Fibroblast of skin of back (primary cell): ENCODE measurements at places on chromosomes 16 and 17.
A peak's percentile ranks its signal among the peaks of the same experiment; 100 is the strongest.

- DNase-seq, result no peak
These were observed 156.4 kb upstream of the ANKFN1 start for GRCh38 chr17:55996826-55997225.

DNA sequence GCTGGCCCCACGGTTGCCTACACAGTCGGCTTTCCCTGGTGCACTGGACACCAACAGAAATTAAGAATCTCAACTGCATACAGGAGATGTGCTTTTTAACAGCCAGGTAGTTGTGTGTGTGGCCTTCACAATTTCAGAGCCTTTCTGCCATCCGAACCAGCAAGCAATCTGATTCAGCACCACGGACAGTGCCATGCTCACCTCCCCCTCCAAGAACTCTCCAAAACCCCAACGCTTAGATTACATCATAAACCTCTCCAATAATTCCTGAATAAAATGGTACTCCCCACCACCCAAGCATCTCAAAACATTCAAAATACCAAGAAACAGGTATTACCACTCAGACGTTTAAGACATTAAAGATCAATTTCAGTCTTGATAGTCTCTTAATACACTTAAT, 31.8 kb downstream of the USP7 start:
- peak; percentile 50 for DNase-seq

GRCh38 chr17:19986941-19987861, 9.6 kb upstream of the AKAP10 start:
- no peak for DNase-seq

DNA sequence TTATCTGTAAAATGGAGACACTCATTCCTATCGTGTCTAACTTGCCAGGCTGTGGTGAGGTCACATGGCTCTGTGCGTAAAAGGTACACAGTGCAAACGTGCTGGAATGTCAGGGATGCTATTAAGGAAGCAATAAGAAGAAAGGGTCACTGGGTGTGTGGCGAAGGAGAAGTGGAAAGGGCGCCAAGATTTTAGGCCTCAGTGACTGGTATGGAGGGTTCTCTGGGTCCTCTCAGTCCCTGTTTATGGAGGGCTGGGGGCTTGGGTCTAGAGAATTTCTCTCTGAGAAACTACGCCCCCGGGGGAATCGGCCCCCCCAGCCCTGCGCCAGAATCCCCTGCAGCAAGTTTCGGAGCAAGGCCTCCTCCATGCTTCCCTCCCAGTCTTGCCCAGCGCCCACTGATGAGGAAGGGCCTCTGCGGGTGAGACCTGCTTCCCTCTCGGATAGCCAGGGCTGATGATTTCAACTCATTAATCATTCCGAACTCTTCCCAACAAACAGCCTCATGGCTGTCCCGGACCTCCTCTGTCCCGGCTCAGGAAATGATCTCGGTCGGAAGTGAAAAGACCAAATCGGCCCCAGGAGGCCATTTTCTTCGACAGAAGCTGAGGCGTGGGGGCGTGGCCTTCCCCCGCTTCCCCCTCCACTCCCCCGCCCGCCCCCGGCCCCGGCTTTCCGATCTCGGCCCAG, 1.2 kb upstream of the HEXIM1 start:
- DNase-seq, result peak; percentile 75

DNA sequence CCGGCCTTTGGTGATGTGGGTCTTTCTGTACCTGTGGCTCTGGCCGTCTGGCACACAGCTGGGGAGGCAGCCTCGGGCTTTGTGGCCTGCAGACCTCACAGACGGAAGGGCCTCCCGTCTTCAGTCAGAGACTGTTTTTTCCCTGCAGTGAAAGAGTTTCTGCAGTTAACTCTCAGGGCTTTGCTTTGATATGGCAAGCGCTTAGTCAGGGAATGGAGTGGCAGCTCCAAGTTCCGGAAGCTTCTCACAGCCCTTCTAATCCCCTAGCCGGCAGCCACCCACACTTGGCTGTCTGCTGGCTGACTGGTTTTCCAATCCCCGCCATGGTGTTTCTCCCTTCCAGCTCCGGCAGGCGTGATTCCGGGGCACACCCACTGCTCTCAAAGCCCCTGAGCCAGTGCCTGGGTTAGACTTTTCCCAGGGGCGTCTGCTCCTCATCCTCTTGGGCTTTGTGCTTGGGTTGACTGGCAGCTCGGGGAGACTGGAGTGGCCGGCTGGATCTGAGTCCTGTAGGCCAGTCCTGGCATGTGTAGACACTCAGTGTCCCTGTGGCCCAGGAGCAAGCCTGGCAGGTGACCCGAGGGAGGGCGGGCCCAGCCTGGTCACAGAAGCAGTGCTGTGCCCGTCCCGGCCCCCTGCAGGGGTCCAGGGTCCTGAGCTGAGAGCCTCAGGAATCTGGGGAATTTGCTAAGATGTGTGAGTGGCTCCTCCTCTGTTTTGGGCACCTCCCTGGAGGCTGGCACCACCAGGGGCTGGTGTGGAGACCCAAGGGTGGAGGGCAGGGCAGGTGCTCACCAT, 29.9 kb downstream of the BAIAP2 start:
- DNase-seq, result peak; percentile 80

DNA sequence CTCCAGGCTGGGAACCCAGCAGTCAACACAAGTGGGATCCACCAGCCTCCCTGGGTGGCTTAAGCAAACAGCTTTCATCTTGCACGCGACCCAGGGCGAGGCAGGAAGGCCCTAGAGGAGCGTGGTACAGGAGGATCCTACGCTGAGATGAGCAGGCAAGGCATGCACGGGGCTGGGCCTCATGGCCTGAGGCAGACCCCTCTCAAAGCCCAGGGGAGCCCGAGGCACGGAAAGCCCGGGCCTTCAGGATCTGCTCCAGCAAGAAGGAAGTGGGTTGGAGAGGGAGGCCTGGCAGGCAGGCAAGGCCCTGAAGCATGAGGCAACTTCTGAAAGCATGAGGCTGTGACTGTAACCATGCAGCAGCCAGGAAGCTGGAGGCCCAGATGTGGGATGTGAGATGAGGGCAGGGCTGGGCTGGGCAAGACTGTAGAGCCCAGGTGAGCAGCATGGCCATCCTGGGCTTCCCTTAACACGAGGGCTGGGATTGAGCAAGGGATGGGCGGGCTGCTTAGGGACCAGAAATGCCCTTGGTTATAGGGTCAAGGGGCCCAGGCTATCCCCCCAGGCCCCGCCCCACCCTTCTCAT, 338.7 kb downstream of the C16orf95 start:
- peak; percentile 53 for DNase-seq
